Left cardiac atrium (tissue), 4 donors: ENCODE measurements at places on chromosomes 1 and 21. TPM values are rescaled to one million over a fixed set of nuclear protein-coding genes. Genes with fewer than 3 reads are reported as not detected.

DNA sequence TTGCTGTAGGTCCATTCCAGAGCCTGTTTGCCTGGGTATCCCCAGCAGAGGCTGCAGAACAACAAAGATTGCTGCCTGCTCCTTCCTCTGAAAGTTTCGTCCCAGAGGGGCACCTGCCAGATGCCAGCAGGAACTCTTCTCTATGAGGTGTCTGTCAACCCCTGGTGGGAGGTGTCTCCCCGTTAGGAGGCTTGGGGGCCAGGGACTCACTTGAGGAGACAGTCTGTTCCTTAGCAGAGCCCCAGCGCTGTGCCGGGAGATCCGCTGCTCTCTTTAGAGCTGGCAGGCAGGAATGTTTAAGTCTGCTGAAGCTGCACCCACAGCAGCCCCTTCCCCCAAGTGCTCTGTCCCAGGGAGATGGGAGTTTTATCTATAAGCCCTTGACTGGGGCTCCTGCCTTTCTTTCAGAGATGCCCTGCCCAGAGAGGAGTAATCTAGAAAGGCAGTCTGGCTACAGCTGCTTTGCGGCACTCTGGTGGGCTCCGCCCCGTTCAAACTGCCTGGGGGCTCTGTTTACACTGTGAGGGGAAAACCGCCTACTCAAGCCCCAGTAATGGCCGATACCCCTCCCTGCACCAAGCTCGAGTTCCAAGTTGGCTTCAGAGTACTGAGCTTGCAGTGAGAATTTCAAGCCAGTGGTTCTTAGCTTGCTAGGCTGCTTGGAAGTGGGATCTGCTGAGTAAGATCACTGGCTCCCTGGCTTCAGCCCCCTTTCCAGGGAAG is 8.7 kb upstream of the SLC25A24 start:
- DNase-seq = no peak

The CDC42SE1 gene
- total RNA-seq = 55.3 TPM

DNA sequence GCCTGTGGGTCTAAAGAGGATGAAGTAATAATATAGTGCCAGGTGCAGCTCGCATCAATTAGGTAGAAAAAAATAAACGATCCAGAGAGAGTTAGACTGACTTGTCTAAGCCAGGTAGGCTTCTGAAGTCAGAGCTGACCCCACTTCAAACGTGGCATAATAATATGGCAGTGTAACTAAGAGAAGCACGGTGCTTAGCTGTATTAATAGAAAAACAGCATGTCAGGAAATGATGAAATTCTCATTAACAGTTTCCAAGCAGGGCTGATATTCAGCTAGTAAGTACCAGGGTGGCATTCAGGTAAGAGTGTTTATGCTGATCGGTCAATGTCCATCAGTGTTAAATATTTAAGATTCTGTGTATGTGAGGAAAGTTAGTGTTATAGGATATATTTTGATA is 145.8 kb upstream of the SAMSN1 start:
- no peak for DNase-seq

- no peak for DNase-seq
Measured at GRCh38 chr1:98651116-98651632, 10.3 kb upstream of the SNX7 start.

DNA sequence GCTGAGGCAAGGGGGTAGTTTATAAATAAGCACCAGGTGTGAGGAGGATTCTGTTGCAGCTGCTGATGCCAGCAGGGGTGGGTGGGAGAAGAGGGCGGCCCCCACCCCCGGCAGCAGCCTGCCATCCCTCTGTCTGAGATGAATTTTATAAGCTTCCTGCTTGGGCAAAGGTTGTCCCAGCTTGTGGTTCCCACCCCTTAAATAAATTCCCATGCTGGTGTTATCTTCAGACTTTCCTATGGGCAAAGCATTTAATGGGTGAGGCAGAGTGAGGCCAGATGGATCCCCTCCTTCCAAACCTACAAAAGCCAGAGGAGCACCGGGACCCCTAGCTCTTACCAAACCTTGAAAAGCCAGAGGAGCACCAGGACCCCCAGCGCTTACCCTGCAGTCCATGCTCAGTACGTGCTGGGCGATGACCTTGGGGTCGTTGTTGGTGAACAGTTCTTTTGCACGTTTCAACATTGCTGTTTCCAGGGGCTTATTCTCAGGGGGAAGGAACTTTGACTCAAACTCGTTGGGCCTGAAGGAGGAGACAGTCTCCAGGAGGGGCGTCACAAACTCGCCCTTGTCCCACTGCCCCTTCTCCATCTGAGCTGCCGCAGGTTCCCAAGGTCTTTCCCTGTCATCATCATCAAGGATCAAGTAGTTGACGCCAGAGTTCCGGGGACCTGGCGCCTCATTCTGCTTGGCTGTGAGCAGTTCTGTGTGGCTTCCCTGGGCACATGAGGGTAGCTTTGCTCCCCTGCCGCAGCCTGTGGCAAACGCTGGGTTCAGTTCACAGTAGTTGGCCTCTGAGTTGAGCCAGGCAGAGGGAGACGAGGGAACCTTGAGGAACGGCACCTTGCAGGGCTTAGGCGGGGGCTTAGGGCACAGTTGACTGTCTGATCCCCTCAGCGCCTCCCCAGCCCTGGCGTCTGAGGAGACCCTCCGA is 99.5 kb downstream of the BCAR3 start:
- DNase-seq = no peak

The LEMD1 gene
- not detected for total RNA-seq

DNA sequence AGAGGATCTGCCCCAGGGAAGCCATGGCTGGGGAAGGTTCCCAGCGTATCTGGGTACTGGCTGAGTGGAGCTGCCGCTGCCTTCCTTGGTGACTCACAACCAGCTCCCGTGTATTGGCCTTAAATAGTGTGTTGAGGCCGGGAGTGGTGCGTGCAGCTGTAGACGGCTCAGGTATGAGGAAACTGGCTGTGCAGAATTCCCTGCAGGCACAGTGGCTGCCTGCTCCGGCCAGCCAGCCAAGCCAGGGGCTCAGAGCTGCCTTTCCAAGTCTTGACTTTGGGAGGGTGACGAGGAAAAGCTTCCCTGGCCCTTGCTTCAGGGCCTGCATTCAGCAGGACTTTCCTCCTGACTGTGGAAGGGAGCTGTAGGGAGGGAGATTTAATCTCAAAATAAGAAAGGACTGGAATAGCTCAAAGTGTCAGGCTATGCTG is at the start of gene VTCN1:
Gene VTCN1, minus strand, starts transcription at position 97 of the 431 bp plus-strand sequence. Its CDS starts 72 bp downstream, at position 25.
- no peak for DNase-seq

The KRTAP19-1 gene
- not detected for total RNA-seq

DNA sequence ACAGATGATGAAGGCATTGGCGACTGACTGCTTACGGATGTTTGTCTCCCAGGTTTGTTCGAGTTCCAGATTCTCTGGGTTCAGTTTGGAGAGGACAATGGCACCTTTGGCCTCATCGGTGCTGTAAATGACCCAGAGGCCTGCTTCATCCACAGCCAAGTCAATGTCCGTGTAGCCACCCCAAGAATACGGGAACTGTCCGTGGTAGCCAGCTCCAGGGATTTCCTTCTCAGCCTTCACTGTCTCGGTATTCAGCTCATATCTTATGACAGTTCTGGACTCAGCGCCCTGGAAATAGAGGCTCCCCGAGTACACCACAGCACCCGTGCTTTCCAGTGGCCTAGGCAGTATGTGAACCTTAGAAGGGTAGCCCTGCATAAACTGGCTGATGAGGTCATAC is 14.1 kb downstream of the MYOCOS start:
- no peak for DNase-seq

GRCh38 chr1:90475631-90476030 is 241.5 kb downstream of the BARHL2 start:
- no peak for DNase-seq

The MOV10 gene
- total RNA-seq = 20.3 TPM

The FNDC10 gene
- total RNA-seq = 1.3 TPM

The LRRC41 gene
- 34.5 TPM for total RNA-seq

DNA sequence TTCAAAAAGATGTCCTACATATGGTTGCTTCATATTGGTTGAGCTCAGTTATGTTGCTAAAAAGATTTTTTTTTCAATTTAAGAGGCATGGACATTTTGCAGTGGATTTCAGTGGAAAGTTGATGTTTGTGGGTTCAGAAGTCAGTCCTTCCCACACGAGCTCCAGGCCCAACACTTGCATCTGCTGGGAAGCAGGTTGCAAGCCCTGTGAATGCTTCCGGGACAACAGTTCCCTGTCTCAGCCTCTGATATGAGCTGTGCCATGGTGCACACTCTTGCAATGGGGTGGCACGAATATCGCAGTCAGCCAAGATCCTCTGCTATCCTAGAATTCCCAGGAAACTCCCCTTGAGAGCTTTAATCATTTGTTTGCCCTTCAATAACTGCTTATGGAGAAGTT is 30.3 kb upstream of the ABCG1 start:
- no peak for DNase-seq

DNA sequence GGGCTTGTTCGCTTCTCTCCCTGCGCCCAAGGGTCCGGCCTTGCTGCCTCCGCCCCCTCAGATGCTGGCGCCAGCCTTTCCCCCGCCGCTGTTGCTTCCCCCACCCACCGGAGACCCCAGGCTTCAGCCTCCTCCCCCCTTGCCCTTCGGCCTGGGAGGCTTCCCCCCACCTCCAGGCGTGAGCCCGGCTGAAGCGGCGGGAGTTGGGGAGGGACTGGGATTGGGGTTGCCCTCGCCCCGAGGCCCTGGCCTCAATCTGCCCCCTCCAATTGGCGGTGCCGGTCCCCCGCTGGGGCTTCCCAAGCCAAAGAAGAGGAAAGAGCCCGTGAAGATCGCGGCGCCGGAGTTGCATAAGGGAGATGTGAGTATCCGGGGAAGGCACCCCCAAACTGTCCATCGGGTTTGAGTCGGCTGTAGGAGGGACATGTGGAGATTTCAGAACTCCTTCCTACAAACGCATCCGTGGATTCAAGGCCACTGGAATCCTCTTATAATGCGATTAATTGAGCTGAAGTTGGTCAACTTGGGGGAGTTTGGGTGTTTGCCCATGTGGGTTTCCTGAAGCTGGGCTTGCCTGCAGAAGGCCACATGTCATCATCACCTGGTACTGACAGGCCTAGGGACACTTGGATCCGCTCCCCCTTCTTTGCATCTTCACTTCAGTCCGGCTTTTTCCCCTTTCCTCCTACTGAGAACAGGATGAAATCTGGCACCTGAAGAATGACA is 707 bp downstream of the PRCC start:
- DNase-seq = peak; percentile 50

DNA sequence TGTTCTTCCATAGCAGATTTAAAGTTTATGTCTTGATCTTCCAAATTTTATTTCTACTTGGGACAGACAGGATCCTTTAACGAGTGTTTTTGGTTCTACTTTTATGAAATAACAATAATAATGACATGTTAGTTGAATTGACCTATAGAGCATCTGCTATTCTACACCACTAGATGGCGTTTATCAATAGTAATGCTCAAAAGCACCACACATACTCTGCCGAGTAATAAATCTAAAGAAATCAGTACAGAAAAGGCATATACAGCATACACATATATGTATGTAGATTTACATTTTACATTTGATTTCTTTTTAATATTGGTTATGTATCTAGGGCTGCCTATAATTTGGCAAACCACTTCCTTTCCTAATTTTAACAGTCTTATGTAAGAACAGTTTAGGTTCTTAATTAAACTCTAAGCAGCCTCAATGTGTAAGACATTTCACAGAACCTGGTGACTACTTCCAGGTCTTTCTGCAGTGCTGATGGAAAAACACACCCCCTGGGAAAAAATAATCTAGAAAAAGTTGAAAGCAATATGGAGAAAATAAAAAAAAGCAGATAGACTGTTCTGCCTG is 5.9 kb upstream of the SIPA1L2 start:
- DNase-seq = no peak

DNA sequence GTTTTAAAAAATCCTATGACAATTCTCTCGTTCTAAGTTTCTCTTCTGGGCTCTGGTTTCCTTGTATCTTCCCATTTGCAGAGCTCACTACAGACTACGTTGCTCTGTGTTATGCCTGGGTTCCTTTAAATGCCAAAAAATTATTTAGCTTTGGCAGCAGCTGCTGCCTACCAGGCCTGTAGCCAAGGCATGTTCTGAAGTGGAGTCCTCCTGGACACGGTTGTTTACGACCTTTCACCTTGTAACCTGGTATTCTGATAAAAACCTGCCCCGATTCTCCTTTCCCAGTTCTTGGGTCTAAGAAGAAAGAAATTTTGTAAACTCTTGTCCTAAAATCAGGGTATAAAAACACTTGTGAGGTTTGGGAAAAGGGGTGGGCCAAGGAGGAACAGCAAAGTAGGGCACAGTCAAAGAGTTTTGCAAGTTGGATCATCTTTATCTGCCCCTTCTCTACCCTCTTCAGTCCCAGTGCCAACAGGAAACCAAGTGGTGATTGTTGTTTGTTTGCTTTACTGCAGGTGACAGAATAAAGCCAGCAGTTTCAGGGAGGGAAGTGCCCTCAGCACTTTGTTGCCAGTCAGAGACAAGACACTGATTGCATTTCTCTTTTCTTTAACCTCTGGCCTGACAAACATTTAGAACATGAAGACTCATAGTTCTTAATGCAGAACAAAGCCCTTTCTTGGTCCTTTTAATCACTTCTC is 3.1 kb upstream of the TXNIP start:
- no peak for DNase-seq

DNA sequence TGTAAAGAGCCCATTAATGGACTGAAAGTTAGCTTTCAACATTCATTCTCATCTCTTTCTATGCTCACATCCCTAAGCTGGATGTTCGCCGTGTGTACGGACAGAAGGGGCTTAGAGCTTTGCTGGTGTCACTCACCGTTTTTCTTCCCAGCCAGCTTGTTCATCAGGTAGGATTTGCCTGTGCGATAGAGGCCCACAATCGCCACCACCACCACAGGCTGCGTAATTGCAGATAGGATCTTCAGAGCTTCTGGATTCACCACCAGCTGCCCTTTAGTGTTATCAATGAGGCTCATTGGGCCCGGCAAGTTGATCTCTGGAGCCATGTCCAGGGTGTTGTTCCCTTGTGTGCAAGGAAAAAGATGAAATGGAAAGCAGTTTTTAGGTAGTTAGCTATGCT is 4.3 kb downstream of the GBP2 start:
- no peak for DNase-seq

The AMY1C gene
- not detected for total RNA-seq

The TAF5L gene
- 10.8 TPM for total RNA-seq

DNA sequence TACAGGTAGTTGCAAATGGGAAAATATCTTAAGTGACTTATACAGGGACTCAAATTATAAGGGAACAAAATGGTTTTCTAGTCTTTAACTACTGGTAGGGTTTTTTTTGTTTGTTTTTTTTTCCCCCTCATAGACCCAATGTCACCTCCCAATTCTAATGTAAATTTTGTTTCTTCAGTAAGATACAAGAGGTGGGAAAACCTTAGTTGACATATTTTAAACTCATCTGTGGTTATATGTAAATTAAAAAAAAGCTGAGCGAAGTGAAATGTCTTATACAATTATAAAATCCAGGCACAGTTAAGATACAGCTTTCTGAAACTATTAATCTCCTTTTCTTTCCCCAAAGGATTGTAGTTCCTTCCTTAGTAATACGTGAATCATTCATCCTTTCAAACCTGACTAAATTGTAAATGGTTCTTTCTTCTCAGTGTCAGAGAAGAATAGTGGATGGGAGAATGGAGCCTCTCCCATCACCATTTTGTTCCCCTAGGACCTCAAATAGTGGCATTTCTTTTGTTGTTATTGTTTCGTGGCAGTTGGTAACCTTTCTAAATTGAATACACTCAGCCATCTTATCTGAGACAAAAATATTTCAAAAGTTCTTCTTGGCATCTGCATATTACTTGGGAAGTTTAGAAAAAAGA is 11.2 kb downstream of the TSEN15 start:
- DNase-seq = no peak
